ENCODE measurements at places on chromosomes 2 and 18.

DNA sequence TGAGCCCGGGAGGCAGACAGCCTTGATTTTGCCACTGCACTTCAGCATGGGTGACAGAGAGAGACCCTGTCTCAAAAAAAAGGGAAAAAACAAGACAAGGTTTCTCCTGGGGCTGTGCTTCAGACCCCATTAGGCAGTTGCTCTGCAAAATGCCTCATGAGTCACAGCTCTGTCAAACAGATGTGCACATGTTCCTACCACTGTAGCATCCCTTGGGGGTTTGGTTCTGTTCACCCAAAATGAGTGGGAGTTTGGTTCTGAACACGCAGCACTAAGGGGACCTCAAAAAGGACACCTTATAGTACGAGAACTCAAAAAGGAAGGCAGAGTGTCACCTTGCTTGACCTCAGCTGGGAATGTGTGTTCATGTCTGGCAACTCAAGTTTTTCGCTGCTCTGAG, 134.9 kb downstream of the RPIA start:
- DNase-seq = no peak

DNA sequence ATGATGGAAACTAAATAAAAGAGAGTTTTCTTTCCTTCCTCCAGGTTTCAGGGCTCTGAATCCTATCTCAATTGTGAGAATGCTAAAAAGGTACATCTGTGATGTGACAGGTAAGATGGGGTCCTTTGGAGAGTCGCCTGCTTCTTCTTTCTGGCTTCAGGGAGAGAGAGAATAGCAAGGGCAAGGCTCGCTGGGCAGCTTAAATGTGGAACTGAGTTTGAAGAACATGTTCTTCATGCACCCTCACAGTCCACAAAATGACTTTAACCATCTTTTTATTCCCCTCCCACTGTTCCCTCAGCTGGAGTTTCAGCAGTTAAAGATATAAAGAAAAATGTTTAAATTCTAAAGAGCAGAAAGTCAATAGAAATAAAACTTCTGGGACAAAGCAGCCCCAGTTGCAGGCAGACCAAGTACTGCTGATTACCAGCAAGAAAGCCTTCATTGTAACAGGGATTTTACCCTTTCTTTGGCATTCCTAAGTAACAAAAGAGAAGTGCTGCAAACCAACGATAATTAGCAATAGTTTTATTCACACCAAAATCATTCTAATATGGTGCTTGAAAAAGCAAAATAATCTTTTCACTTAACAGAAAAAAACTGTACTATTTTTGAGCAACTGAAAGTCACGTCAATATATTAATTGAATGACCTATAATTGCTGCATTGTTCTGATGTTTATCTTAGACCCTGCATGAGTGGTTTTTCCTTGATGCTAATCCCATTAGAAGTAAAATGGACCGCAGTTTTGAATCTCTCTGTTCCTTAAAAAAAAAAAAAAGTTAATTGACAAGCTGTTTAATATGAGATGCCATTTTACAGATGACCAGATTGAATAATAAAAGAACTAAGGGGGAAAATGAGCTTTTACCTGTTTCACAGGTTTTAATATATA, 61.5 kb downstream of the LRP2 start:
- DNase-seq = no peak

DNA sequence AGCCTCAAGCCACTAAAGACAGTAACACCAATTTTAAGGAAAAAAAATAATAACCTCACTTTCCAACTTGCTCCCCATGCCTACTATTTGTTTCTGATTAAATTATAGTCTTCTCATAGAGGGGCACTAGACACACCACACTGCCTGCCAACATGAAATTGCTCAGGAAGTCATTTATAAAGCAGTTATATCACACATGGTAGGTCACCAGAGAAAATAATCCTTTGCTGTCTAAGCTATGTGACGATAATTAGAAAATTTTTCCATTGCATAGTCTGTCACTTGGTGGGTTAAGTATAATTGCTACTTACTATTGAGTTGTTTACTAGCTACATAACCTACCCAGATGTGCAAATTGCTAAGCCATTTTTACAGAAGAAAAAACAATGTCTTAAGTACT, 85.2 kb downstream of the INO80D start:
- DNase-seq = no peak

- no peak for DNase-seq
These were observed 3.4 kb downstream of the ZEB2 start for GRCh38 chr2:144516411-144516980.

GRCh38 chr2:43040084-43040854, 186.1 kb downstream of the ZFP36L2 start:
- peak; percentile 38 for DNase-seq
